ENCODE measurements at places on chromosomes 16 and 17. TPM values are rescaled to one million over a fixed set of nuclear protein-coding genes. Genes with fewer than 3 reads are reported as not detected.

The CDC42EP4 gene
- polyA plus RNA-seq: 19.5 TPM

The ZNF597 gene
- 1.7 TPM for polyA plus RNA-seq

The CCDC40 gene
- 5.5 TPM for polyA plus RNA-seq

The MYH8 gene
- polyA plus RNA-seq: 2,354 TPM

The SLC52A1 gene
- polyA plus RNA-seq: 0.08 TPM

DNA sequence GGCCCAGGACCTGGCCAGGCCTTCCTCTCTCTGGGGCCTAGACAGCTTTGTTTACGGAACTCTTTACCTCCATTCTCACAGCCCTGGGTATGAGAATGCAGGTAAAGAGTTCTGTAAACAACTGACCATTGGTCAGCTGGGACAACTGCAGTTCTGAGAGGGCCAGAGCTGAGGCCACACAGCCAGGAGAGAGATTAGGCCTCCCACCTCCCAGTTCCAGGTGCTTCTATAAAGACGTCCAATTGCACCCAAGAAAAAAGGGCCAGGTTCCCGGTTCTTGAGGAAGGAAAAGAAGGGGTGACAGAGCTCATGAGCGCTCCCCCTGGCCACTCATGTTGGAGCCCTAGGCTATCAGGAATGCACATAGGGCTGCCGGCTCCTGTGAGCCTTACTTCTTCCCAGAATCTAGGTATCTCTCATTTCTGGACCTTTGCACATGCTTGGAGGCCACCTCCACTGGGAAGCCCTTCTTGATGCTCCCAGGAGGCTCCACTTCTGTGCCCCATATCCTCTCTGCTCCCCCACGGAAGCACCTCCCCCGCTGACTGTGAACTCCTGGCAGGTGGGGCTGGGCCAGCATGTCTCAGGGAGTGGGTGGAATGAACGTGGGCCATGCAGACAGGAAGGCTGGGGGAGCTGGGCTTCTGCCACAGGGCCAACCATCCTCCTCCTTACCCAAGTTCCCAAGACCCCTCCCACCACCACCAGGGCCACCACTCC, 13.1 kb downstream of the CNGB1 start:
- no peak for DNase-seq

- DNase-seq: no peak
Observed at GRCh38 chr16:46842192-46842895, 11.4 kb upstream of the C16orf87 start.

DNA sequence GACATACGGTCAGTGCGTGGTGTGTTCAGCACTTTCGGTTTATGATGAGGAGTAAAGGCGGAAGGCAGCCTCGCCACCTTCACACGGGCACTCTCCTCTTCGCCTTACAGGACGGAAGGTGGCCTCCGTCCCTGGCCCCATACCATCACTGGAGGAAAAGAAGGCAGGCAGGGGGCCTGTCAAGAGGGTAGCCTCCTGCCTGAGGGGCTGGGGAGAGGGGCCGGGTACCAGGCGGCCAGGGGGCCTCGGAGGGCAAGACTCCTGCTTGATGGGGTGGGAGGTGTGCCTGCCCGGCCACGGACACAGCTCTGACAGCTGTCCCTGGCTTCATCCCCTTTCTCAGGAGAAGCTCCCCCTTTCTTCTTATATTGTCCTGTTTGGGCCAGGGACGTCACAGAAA, 15.6 kb upstream of the SLC38A8 start:
- no peak for DNase-seq

DNA sequence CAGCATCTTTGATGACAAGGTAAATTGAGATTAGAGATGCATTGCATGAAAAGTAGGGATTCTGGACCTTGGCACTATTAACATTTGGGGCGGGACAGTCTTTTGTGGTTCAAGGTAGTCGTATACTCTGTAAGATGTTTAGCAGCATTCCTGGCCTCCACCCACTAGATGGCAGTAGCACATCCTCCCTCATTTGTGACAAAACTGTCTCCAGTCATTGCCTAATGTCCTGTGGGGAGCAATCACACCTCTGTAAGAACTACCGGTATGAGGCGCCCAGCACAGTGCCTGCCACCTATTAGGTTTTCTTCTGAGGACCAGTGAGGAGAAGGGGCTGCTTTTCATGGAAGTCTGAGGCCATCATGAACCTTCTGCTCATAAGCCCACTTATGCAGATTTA, 180.8 kb downstream of the RBFOX1 start:
- DNase-seq: no peak

DNA sequence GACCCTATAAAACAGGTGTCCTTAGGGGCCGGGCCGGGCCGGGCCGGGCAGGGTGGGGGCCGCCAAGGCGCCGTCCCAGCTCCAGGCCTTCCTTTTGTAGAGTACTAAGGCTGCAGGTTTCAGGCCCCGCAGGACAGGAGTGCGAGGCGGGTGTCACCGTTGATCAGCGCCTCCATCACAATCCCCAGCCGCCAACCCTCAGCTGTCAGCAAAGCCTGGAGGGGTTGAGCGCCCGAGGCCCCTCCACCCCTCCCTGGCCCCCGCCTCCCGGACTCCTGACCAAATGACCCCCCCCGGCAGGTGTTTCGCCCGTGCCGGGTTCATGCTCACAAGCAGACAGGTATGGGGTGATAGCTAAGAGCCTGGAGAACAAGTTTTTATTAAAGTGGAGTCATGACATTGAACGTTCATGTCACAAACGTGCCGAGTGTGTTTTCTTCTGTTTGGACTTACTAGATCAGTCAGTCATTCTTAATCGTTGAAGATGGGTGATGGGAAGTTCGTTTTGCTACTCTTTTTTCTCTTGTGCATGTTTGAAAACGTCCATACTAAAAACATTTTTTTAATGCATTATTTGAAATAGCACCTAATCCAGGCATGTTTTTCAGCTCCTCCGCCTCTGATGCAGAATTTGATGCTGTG, 534 bp downstream of the ARL2BP start:
- no peak for DNase-seq

DNA sequence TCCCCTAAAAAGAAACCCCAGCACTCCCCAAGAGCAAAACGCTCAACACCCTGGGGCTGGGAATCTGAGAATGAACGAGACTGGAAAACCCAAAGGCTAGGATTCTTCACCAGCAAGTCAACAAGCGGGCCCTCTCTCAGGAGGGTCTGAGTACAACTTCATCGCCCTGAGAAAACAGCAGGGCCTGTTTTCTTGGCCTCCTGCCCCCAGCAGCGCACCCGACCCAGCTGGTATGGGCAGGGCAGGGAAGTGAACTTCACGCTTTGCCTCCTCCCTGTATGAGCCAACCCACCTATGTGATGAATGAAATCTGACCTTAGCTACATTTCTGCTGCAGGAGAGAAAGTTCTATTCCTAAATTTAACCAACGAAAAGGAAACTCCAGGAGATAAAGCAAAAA, 11.1 kb downstream of the NUDT16L1 start:
- no peak for DNase-seq

DNA sequence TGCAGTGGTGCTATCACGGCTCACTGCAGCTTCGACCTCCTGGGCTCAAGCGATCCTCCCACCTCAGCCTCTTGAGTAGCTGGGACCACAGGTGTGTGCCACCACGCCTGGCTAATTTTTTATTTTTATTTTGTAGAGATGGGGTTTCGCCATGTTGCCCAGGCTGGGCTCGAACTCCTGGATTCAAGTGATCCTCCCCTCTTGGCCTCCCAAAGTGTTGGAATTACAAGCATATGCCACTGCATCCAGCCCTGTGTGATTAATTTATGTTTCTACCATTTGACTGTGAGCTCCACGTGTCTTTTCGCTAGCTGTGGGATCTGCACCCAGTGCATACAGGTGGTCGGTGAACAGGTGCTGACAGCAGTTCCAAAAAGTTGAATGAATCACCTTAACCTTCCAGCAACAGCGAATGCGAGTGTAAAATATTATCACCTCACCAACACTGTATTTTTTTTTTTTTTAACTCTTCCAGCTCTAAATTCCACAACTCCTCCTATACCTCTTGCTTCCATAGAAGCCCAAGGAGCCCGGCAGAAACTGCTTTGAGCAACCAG, 484 bp upstream of the NUDT7 start:
- no peak for DNase-seq

DNA sequence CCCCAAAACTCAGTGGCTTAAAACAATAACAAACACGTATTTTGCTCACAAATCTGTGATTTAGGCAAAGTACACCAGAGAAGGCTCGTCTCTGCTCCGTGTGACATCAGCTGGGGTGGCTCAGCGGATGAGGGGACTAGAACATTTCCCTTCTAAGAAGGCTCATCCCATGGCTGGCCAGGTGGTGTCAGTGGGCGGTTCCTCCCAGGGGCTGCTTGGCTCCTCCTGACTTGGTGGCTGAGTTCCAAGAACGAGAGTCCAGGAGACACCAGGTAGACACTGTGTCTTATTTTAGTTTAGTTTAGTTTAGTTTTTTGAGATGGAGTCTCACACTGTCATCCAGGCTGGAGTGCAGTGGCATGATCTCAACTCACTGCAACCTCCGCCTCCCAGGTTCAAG, 5.6 kb upstream of the CHMP6 start:
- no peak for DNase-seq

- DNase-seq: no peak
Observed at GRCh38 chr16:55663765-55664677, 8.2 kb downstream of the SLC6A2 start.

DNA sequence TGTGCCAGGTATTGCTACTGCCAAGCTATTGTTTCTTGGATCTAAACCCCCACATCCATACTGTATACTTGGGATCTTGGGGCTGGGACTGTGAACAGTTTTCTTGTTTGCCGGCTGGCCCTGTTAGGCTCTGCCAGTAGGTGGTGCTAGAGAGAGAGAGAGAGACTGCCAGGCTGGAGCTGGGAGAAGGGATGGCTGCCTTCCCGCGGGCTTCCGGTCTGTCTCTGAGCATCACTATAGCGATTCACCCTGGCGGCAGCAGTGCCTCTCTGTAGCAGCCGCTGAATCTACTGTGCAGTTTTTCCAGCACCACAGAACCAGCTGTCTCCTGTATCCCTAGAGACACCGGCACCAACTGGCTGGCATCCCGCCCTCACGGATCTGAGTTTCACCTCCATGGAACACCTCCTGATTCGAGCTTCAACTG, 201.2 kb downstream of the UTP18 start:
- no peak for DNase-seq

DNA sequence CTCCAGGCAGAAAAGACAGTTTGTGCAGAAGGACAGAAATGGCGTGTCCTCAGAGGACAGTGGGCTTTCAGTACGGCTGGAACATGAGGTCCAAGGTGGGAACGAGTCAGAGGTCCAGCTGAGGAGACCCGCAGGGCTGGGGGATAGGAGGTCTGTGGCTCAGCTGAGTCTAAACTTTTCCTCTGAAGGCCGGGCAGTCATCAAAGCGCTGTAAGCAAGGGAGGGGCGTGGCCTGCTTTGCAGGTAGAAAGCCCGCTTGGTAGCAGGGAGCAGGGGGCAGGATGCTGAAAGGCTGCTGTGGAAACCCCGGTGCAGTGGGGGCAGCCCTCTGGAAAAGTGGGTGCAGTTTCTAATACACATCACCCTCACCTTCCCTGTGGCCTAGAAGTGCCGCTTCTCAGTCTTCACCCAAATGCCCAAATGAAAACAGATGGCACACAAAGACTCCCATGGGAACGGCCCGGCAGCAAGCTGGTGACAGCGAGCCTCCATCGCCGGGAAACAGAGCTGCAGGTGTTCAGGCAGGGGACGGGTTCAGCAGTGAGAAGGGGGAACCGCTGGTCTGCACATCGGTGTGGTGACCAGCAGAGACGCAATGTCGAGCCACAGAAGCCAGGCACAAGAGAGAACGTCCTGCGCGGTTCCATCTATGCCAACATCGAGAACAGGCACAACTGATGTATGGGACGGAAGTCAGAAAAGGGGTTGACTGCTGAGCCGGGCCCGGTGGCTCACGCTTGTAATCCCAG, 12.2 kb upstream of the OSGIN1 start:
- no peak for DNase-seq

- DNase-seq: no peak
Observed at GRCh38 chr17:38657824-38658740, 16.7 kb downstream of the EPOP start.

DNA sequence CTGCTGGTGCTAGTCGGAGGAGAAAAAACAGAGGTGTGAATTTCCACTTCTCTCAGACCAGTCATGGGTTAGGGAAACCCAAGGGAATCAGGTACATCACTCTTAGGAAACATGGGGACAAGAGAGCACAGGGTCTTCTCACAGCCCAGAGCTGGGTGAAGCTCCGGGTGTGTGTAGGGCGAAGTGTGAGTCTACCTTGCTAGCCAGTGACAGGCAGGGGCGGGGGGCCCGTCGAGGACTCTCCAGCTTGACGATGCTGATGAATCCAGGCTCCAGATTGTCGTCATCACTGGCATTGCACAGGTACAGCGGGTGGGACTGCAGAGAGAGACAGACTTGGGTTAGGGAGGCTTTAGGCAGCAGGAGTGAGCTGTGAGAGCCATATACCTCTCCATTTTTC, 18.7 kb upstream of the SUPT4H1 start:
- DNase-seq: no peak

DNA sequence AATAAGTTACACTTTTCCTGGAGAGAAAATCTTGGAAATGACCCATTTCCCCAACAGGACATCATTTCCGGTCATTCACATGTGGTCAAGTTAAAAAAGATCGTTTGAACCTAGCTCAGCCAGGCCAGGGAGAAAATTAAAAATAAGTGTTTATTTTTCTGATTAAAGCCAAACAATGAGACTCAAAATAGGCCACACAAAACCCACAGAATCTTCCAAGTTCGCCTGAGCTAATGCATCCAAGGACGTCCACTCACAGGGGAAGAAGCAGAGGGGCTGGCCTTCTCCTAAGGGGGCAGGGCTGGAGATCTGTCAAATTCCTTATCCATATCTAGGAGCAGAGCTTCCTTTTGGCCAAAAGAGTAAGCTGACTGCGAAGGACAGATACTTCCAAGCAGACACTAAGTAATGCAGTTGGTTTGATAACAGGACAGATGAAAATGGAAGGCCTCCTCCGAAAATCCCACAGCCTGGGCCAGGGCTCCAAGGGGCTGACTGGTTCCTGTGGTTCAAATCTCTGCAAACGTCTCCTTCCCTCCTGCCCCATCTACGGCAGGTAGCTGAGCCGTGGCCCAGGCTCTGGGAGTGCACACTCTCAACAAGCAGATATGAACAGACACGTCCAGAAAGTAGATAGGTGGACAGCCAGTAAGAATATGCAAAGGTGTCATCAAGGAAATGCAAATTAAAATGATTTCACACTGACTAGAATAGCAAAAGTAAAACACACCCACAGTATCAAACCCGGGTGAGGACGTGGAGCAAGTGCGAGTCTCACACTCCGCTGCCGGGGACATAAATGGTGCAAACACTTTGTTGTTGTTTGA, 98.5 kb downstream of the MRM3 start:
- no peak for DNase-seq

DNA sequence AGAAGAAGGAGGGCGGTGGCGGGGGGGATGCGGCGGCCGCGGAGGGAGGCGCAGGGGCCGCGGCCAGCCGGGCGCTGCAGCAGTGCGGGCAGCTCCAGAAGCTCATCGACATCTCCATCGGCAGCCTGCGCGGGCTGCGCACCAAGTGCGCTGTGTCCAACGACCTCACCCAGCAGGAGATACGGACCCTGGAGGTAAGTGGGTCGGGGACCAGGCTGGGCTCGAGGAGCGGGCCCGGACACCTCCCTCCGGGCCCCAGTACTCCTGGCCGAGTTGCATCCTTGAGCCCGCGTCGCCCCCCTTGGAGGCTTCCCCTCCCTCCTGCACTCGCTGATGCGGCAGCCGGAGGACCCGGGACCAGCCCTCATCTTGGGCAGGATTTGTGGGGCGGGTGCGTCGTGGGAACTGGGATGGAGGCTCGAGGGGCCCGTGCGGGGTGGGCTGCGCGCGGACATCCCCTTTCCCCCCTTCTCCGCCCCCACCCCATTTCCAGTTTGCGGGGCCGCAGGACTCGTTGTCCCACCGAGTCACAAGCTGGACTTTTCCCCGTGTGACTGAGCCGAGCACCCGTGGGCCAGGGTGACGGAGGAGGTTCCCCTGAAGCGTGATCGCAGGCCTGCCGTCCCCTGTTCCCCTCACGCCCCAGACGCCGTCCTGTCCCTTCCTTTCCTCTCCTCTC, 572 bp downstream of the KSR1 start:
- DNase-seq: no peak
